ENCODE measurements at places on chromosomes 2 and 18. TPM values are rescaled to one million over a fixed set of nuclear protein-coding genes. Genes with fewer than 3 reads are reported as not detected.

DNA sequence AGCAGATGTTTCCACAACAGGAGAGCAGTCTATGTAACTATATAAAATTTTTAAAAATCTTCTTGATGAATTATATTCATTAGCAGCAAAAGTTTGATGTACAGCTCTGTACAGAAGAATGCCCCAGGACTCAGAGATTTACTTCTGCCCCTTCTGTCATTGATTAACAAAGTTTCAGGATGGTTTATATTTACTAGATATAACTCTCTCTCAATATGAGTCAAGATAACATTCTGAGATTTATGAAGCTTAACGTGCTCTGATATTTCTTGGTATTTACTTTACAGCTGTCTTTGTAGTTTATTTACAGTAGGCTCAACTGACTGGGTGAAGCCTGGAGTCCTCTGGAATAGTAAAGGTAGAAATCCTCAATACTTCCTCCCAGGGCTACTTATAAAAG, 93.6 kb upstream of the HNMT start:
- no peak for DNase-seq

GRCh38 chr2:218566296-218566695, 1.9 kb downstream of the USP37 start:
- no peak for DNase-seq

GRCh38 chr2:157438863-157439823, 4.7 kb downstream of the CYTIP start:
- peak; percentile 29 for DNase-seq

GRCh38 chr2:105786231-105787230, 41.8 kb downstream of the NCK2 start:
- no peak for DNase-seq

DNA sequence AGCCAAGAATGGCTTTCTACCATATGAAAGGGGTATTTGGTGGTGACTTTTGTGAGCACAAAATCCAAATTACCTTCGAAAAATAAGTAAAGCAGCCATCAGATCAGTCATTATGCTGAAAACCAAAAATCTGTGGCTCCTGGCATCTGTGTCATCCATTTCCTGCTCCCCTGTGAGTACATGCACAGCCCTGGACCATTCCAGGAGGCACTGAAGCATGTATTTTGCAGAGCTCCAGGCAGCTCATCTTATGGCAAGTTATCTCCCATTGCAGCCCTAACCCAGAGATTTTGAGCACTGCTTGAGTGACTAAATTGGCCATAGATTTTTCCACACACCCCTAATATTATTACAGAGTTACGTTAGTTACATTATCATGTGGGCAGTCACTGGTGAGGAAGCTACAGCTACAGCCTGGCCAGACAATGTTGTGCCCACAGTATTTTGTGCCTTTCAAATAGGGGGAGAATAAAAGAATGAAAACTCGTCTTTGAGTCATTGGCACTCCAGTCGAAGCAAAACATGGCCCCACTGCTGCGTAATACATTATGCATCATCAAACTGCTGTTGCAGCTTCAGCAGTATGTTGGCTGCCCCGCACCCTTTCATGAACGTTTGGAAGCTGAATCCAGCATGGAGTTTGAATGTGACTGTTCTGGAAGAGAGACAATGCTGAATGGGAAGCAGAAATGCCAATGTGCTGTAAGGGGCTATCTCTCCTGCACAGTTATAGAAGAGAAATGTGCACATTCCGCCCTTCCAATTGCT, 702.2 kb downstream of the RNF144A start:
- DNase-seq, result no peak

GRCh38 chr2:24843330-24843860, 50.2 kb downstream of the CENPO start:
- DNase-seq, result no peak

DNA sequence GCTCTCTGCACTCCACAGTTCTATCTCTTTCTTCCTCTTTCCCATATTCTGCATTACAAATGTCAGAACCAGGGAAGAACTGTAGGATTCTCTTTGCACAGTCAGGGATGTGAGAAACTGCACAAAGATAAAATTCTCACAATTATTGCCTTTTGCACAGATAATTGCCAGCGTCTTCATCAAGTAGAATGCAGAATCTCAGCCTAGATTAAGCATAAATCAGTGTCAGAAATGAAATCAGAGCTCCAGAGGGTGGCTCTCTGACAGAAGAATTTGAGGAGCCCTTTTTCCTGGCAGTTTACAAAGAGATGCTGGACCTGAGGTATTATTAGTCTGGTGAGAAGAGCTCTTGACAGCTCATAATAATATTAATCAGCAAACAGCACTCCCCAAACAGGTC, 173.1 kb downstream of the PTH2R start:
- no peak for DNase-seq

GRCh38 chr2:172698041-172698863, 37.4 kb upstream of the RAPGEF4 start:
- DNase-seq, result no peak

GRCh38 chr2:72293620-72294019, 146.0 kb upstream of the CYP26B1 start:
- DNase-seq, result no peak

IL18R1 gene
- total RNA-seq, result 4.3 TPM
